Heart right ventricle (tissue), 16 donors: ENCODE measurements at places on chromosomes 3 and 15.

DNA sequence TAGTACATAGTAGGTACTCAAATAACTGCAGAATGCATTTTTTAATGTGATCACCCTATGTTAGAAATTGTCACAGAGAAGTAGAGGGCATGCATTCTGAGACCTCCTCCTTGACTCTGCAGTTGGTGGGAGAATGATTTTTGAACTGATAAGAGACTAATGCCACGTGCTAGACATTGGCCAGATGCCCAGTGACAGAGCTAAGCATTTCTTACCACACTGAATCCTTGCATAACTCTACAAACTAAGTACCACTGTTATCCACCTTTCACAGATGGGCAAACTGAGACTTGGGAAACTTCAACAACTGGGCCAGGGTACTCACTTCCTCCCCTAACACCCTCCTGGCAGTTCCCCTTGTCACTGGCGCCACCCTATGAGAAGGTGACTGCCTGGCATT, 33.5 kb upstream of the SPATA12 start:
- no peak for DNase-seq

GRCh38 chr15:69750253-69750652, 297.6 kb downstream of the RPLP1 start:
- no peak for DNase-seq

DNA sequence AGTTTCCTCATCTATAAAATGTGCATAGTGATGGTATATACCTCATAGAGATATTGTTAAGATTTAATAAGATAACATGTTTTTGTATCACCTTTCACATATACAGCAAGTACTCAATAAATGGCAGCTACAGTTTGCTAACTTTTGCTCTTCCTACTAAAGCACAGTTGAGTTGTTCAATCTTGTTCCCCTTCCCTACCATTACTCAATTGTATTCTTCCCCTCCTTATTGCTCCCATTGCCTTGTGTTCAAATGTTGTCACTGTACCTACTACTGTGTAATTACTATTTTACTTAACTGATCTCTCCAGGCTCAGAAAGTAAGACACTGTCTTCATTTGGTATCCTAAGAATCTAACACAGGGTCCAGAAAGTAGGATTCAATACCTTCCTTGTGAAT, 5.5 kb downstream of the CD47 start:
- DNase-seq: no peak

GRCh38 chr3:119628816-119629445, 31.2 kb downstream of the PLA1A start:
- DNase-seq: no peak

DNA sequence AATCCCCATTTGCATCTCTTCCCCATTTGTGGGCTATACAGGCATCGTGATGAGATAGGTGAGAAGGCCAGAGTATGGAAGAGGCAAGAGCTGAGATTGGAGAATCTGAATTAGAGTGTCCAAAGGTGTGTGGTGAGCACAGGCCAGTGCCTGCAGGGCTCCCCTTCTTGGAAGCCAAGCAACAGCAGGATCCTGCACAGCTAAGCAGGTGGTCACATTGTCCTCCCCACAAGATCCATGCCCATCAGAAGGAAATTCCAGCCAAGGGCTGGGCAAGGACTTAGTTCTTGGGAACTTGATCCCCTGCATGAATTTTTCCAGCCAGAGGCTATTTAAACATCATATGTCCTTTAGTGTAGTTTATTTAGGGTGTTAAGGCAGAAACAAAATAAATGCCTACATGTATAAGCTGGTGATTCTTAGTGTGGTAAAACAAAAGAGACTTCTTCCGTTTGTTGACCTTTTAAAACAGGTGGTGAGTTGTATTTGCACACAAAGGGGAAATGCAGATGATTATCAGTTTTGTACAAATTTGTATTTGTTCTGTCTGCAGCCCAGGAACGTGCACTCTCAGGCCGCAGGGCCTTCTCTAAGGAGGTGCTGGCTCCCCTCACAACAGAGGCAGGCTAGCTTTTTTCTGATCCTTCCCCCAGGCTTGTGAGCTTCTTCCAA, 110.2 kb downstream of the PLCL2 start:
- DNase-seq: no peak

DNA sequence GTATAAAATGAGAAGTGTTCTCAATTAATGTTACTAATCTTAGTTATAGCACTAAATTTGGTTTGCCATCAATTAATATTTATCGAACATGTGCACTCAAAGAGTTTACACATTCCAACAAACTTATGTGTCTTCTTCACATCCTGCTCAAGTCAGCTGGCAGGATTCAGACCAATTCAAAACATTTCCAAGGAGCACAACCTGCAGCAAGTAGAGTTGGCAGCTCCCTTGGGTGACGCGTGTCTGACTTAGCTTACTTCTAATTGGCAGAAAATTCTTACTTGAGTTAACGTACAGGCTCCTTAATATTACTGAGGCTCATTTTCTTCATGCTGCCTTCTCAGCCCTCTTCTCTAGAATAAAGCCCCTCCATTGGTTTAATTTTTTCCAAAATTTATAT, 110.4 kb upstream of the PFN2 start:
- DNase-seq: no peak

DNA sequence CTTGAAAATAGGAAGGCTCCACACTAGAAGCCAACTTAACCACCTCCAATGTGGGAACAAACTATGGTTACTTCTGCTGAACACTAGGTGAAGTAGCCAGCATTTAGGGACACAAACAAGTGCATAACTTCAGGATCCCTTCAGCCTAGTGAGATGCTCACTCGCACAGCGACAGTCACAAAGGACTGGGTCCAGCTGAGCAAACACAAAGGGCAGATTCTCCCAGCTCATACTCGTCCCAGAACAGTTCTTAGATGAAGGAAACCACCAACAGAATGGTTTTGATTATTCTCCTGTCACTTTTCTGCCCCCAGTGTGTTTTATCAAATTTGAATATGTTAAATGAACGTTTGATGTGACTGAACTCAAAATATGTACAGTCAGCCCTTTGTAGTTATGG, 201.6 kb downstream of the KCNAB1 start:
- no peak for DNase-seq

DNA sequence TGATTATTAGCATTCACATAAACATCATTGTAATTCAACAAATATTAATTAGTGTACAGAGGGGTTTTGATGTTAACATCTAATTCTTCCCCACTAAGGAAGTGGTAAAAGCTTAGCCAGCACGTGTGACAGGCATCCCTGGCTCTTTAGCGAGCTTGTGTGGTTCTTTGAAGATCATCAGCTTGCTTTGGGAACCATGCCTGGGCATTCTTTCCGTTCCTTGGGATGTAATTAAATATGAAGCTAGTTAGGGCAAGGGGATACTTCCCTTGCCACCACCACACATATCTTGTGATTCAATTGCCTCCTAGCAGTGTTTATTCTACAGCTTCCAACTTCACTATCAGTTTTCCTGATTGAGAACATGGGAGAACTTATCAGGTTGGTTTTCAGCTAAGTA, 246.5 kb downstream of the MYRIP start:
- no peak for DNase-seq

DNA sequence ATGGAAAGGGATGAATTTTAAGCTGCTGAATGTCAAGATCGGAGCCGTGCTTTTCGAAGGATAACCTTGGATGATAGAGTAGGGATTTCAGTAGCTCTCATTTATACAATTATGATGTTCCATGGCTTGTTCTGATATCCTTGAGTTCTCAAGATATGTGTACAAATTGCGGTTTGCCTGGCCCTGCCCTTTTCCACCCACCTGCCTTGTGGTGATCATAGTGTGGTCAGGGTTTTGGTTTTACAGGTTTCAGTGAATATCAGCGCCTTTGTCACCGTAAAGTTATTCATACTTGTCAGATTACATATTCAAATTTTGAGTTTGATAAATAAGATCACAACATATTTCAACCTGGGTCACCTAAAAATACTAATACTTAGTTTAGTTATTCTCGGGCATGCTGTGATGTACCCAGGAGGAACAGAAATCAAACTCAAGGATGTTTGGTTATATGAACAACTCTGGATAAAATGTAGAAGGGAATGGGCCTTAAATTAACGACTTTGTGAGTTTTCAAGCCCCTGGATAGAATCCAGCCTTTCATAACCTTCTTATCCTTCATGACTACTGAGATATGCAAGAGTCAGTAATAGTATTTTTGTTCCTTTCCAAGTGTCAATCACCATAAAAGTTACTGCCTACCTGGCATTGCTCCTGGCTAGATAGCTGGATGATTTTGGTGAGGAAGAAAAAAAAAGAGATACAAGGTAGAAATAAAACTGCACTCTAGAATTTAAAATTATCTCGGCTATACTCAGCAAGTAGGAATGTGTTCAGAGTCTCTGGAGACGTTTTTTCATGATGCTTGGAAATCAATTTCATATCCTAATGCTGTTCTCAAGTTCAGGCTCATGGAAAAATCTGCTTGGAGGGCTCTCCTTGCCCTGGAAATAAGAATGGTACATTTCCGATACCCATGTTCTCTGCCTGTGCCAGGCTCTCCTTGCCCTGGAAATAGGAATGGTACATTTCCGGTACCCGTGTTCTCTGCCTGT, 209.2 kb upstream of the TPRG1 start:
- no peak for DNase-seq

DNA sequence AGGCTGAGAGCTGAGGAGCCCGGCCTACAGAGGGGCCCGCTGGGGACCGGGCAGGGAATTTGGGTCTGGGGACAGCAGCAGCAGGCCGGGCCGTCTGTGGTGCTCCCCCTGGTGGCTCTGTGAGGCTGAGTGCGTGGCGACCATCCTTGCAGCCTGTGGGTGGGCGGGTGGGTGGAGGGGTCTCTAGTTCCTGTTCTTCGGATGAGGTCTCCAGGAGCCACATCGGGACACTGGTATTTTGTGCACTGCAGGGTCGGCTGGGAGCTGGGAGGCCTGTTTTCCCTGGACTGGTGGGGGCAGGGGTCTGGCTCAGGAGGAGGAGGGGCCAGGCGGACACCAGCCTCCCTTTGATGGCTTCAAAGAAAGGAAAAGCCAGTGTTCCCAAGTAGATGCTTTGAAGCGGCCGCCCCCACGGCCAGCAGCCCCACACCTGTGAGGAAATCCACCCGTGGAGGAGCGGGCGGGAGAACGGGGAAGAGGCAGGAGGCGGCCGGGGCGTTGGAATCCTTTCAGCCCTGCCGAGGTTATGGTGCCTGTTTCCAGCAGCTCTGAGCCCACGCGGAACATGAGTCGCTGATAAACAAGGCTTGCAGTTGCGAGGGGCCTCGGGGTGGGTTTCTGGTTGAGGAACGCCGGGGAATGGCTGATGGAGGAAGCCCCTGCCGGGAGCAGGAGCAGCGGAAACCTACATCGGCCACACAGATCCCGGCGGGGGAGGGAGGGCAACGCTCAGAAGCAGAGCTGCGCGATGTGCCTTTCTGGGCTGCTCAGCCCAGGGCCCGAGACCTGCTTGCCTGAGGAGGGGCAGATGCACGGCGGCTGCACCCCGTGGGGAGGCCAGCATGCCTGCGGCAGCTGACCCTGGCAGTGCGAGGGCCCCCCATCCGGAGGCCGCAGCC, 154.3 kb downstream of the NSMCE3 start:
- no peak for DNase-seq

DNA sequence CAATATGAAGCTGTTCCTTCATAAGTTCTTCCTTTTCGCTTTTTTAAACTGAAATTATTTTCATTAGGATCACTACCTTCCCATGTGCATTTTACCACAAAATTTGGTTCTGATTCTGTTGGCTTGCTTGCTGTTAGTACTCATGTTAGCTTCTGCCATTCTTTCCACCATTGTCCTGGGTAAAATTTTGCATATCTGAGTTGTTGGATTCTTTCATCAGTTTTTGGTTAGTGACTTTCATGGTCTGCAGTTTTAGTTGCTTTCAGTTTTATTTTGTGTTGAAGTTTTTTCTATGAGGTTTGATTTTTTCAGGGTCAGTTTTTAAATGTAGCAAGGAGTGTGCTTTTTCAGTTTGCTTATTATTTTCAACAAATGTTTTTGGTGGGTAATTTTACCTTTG, 71.9 kb downstream of the SMAD3 start:
- DNase-seq: no peak

DNA sequence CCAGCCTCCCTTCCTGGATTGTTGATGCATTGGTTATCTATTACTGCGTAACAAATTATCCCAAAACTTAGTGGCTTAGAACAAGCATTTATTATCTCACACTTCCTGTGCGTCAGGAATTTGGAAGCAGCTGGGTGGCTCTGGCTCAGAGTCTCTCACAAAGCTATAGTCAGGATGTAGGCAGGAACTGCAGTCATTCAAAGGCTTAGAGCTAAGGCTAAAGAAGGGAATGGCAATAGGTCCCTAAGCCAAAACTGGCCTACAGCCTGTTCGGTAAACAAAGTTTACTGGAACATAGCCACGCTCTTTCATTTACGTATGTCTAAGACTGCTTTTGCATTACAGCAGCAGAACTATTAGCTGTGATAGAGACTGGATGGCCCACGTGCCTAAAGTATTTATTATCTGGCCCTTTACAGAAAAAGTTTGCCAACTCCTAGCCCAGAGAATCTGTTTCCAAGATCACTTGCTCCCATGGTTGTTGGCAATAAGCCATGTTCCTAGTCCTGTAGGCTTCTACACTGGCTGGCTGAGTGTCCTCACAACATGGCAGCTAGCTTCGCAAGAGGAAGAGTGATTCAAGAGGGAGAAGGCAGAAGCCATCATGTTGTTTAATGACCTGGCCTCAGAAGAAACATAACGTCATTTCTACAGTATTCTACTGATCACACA, 132.4 kb downstream of the SNRK start:
- DNase-seq: no peak

DNA sequence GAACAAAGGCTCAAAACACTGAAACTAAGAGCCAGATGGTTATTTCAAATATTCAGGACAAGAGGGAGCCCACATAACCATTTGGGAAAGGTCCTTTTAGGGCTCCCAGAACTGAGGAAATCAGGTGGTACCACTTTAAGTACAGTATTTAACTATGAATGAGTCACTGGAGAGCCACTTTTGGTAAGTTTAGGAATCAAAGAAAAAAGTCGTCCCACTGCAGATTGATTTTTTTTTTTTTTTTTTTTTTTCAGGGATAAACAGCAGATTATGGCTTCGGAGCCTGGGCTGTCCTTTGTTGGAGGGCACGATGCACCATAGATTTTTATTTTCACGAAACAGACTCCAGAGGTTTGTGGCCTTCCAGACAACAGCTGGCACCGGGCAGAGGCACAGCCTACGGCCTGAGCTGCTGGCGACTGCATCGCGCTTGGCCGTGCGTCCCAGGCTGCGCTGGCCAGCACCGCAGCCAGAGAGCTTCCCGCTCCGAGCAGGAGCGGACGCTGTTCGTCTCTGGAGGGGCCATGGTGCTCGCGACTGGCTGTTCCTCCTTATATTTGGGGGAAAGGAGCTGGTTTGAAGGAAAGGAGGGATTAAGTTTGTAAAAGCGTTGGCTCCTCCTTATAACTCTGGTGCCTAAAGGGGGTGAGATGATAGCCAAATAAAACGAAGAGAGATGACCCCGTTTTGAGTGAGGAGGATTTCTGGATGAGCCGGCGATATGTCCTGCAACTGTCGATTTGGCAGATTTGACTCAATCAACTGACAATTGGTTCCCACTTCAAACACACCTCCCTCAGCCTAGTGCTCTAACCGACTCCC, 152.9 kb upstream of the GOLIM4 start:
- no peak for DNase-seq

GRCh38 chr15:51137880-51138430, 43.2 kb upstream of the TNFAIP8L3 start:
- DNase-seq: no peak
